Lung microvascular endothelial cell (primary cell): ENCODE measurements at places on chromosomes 7 and 10. TPM values are rescaled to one million over a fixed set of nuclear protein-coding genes. Genes with fewer than 3 reads are reported as not detected.
A peak's percentile ranks its signal among the peaks of the same experiment; 100 is the strongest.

GRCh38 chr7:135802697-135803096, 54.1 kb upstream of the FAM180A start:
- DNase-seq: no peak

DNA sequence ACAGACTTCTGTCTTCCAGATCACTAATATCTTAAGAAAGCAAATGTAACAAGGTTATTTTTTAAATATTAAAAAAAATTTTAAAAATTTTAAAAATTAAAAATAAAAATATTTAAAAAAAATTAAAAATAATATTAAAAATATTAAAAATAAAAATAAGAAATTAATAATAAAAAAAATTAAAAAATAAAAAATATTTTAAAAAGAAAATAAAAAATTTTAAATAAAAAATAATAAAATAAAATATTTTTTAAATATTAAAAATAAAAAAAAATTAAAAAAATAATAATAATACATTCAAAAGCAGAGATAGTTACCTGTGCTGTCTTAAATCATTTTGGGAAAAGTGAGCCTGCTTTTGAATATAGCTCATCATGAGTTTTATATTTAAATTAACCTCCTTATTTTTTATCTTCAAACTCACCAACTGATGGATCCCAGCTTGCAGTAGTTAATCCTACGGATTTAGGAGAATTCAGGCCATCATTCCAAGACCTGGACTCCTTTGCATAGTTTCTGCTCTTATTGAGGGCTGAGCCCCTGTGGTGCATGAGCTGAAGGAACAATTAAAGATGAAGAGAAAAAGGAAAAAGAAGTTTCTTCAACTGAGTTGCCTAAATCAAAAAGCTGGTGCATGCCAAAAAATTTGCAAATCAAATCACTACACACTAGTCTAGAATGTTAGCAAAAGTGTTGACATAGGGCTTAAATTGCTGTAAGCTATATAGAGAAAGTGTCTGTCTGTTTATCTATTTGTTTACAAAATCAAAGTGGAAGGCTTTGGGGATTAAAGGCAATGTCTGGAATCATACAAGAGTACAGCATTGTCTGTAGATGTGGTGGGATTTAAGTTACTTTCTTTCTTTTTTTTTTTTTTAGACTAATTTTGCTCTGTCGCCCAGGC, 50.5 kb upstream of the ZNF438 start:
- no peak for DNase-seq

DNA sequence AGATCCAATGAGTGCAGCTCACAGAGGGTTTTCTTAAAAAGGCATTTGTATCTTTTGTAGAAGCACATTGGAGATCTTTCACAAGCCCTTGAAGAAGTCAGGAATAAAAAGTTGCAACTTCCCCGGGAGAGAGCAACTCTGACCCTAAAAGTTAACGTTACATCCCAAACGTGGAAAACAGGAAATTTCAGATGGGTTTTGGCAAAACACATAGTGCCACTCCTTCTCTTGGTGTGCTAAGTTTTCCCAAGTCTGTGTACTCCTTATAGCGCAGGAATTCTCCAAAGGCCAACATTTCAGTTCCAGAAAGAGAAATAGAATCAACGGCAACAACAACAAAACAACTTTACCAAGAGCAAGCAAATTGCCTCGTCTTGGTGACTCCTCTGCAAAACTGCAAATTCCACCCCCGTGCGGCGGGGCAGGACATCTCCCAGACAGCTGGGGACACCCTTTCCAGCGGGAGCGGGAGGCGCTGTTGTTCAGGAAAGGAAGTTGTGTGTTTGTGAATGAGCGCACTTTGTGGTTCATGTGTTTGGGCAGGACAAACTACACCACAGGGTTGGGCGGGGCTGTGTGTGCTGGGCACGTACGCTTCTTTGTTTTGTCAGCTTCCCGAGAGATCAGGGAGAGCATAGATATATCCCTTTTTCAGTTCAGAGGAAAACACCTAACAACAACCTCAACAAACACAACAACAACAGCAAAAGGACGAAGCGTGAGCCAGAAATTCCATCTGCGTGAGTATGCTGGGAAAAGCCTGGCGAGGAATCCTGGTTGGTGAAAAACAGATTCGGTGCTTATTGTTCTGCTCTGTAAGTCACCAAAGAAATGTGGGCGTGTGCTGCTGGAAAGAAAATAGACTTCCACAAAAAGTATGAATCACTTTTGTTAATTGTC, 294.7 kb upstream of the PITRM1 start:
- peak; percentile 100 for DNase-seq

DNA sequence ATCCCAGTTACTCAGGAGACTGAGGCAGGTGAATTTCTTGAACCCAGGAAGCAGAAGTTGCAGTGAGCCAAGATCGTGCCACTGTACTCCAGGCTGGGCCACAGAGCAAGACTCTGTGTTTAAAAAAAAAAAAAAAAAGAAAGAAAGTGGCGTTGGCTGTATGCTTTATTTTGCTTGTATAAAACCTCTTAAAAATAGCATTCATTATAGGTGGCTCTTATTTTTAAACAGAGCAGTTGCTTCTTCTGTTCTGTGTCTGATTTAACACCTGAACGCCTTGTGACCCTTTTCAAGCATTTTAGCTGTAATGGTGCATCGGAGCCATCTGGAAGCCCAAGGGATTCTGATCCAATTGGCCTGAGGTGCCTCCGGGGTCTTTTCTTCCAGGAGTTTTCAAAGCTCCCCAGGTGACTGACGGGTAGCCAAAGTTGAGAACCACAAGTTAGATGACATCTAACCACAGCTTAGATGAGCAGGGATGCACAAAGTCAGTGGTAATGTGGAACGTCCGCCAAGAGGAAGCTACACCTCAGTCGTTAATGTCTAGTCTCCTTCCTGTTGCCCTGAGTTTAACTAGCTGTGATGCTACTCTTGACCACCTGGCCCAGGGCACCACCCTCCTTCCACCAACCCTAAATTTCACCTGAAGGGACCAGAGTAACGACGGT, 274.6 kb upstream of the KLF6 start:
- no peak for DNase-seq

- no peak for DNase-seq
These were observed 49.8 kb upstream of the FAM133B start for GRCh38 chr7:92639966-92640365.

GRCh38 chr10:31947144-31947926, 18.7 kb upstream of the ARHGAP12 start:
- peak; percentile 84 for DNase-seq

DNA sequence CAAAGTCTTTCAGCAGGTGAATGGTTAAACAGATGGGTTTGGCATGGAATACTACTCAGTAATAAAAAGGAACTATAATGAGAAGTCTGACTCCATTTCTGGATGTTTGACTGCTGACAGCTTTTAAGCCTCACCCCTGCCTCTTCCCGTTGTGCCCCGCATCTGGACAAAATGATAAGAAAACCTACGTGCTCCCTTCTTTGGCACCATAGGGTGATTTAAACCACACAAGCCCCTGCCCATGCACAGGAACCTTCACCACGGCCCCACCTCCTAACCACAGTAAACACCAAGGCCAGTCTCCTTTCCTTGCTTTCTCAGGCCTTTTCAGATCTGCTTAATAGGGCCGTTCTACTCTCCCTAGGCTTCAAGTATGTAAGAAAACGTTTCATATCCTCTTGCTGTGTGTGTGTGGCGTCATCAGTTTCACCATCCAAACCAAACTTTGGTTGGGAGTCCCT, 47.1 kb upstream of the UBN2 start:
- DNase-seq: no peak

GRCh38 chr10:58780476-58780875, 267.8 kb downstream of the BICC1 start:
- DNase-seq: no peak

GRCh38 chr7:154984601-154985188, 18.2 kb downstream of the PAXIP1 start:
- DNase-seq: no peak

- DNase-seq: no peak
These were observed 78.6 kb upstream of the DYNC1I1 start for GRCh38 chr7:95693551-95694333.

GRCh38 chr10:87987206-87987605, 123.8 kb downstream of the PTEN start:
- no peak for DNase-seq

GRCh38 chr10:17479015-17479615, 24.7 kb upstream of the ST8SIA6 start:
- DNase-seq: no peak

DNA sequence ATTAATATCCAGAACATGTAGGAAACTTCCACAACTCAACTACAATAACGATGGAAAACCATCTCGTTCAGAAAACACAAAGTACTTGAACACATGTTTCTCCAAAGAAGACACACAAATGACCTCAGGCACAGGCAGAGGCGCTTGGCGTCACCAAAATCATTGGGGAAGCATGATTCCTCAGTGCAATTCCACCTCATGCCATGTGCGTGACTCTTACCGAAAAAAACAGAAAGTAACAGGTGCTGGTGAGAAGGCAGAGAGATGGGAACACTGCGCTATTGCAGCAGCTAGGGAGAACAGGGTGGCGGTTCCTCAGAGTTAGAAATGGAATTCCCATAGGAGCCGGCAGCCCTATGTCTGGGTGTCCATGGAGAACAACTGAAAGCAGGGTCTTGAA, 390.0 kb downstream of the DNAJB6 start:
- DNase-seq: no peak

DNA sequence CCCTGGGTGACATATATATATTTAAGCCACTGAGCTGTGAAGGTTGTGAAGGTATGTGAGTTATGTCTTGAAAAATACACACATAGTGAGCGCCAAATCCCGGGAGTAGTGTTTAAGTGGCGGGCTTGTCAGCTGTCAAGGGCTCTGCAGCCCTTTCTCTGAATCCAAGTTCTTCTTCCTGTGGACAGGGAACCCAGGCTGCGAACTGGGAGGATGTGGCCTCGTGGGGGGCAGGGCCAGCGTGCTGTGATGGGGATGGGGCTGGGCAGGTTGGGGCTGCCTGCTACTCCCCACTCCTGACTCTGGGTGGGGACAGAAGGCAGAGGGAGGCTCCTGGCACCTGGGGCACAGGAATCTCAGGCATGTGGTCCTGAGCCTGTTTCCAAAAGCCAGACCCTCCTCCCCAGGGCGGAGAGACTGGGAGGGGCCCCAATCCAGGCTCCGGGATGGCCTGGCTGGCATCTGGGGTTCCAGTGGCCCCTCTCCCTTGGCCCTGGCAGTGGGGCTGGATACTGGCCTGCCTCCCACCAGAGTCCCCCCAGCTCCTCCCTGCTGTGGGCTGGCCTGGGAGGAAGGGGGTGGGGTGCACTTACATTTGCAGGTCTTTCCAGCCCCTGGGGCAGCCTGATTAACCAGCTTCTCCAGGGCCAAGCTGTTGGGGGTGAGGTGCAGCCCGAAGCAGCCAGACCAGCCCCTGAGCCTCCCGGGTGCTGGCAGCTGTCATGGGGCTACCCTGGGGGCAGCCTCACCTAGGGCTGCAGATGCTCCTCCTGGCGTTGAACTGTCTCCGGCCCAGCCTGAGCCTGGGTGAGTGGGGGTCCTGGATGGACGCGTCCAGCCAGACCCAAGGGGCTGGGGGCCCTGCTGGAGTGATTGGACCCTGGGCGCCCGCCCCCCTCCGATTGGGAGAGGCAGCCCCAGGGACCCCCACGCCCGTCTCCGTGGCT, at the start of gene UPK3B:
TSS of gene UPK3B (plus strand) at position 622 of the 947 bp plus-strand sequence. CDS start at position 723, 101 bp downstream.
- no peak for DNase-seq

DNA sequence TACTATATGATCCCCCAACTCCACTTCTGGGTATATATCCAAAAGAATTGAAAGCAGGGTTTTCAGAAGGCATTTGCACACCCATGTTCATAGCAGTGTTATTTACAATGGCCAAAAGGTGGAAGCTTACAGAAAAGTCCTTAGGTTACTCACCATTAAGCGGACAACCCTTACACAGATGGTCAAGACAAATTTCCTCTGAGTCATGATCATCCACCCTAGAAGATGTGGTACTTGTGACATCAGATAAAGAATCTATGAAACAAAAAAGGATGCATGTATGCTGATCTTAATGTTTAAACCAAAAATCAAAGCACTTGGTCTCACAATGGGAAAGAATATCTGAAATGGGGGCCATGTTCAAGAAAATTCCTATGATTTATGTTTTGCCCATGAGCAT, 31.1 kb downstream of the ZC3HAV1 start:
- DNase-seq: no peak

DNA sequence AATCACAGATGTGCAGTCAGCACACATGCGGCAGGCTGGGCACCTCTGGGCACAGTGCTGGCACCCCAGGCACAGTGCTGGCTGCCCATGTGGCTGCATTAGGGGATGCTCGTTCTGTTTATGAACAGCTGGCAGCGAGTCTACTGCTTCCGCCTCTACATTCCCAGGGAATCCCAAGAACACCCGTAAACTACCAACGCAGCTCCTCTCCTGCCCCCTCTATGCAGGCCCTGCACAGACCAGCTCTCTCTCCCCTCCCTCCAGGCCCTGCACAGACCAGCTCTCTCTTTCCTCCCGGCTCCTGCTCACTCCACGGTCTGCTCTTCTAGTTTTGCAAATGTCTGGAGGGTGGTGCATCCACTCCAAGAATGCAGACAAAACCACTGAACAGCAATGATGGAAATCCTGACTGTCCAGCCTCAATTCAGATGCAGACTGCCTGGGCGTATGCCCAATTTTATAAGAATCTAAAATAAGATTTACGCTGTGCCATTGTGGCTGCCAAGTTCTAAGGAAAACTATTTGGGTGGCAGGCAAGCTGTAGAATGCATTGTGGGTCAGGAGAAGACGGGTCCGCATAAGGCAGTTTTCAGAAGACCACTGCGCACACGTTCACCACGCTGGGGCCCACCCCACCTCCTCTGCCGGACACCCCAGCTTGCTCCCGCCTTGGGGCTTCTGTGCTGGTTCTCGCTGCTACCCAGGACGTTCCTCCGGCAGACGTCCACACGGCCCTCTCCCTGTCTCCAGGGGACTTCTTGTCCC, 234.6 kb downstream of the ZMYND11 start:
- DNase-seq: no peak

DNA sequence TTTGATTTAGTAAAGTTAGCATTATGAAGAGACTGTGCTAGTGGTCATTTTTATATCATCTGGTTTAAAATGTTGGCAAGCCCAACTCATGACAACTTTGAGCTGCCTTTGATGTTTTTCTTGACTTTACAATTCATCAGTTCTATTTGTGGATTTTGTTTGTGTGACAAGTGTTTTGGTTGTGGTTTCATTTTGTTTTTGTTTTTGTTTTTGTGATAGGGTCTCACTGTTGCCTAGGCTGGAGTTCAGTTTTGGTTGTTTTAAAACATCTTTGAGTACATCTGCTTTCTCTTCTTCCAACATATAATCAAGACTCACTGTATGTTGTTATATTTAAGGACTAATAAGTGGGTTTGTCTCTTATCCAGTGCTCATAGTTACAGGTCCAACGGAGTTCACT, 17.6 kb upstream of the SFR1 start:
- DNase-seq: no peak

GRCh38 chr10:121070275-121071070, 219.3 kb downstream of the WDR11 start:
- DNase-seq: no peak

- no peak for DNase-seq
These were observed 484.7 kb downstream of the PTPRN2 start for GRCh38 chr7:158102897-158103296.

- DNase-seq: no peak
These were observed 119.1 kb upstream of the JCAD start for GRCh38 chr10:30178356-30178964.

The AKR1C1 gene
- total RNA-seq: 8.7 and 18.7 TPM in 2 replicates

The ICA1 gene
- total RNA-seq: 21.4 and 28.4 TPM in 2 replicates

The UPF2 gene
- 9.2 and 10.9 TPM in 2 replicates for total RNA-seq

The TCAF2 gene
- 3.0 and 4.8 TPM in 2 replicates for total RNA-seq

The RAPGEF5 gene
- 110 and 140 TPM in 2 replicates for total RNA-seq

The NFE2L3 gene
- 10.3 and 19.4 TPM in 2 replicates for total RNA-seq

The HOXA11 gene
- 0.22 TPM in 1 of 2 replicates, not detected in the other for total RNA-seq

The ZNF488 gene
- under 0.01 TPM in 2 replicates for total RNA-seq

The TBC1D12 gene
- 10.0 and 16.9 TPM in 2 replicates for total RNA-seq
